A549 treated with dexamethasone at 1 μM for 4 hours (cell line): ENCODE measurements at places on chromosomes 11 and 22. TPM values are rescaled to one million over a fixed set of nuclear protein-coding genes. Genes with fewer than 3 reads are reported as not detected.

The OR11H1 gene
- not detected in 5 replicates for total RNA-seq

The NNMT gene
- 282 to 357 TPM (median 321 TPM) in 5 replicates for total RNA-seq

The KCNK4 gene
- 0.11 TPM in 2 of 5 replicates, not detected in the others for total RNA-seq

The PRR5L gene
- 11.4 to 15.6 TPM (median 13.2 TPM) in 5 replicates for total RNA-seq

The MMP8 gene
- not detected in 5 replicates for total RNA-seq

The CRYBA4 gene
- total RNA-seq: not detected in 5 replicates

The GGT1 gene
- 85.7 to 110 TPM (median 107 TPM) in 5 replicates for total RNA-seq

The CABP4 gene
- total RNA-seq: not detected in 5 replicates
